ENCODE measurements at places on chromosomes 5 and 9. TPM values are rescaled to one million over a fixed set of nuclear protein-coding genes. Genes with fewer than 3 reads are reported as not detected.
A peak's percentile ranks its signal among the peaks of the same experiment; 100 is the strongest.

DNA sequence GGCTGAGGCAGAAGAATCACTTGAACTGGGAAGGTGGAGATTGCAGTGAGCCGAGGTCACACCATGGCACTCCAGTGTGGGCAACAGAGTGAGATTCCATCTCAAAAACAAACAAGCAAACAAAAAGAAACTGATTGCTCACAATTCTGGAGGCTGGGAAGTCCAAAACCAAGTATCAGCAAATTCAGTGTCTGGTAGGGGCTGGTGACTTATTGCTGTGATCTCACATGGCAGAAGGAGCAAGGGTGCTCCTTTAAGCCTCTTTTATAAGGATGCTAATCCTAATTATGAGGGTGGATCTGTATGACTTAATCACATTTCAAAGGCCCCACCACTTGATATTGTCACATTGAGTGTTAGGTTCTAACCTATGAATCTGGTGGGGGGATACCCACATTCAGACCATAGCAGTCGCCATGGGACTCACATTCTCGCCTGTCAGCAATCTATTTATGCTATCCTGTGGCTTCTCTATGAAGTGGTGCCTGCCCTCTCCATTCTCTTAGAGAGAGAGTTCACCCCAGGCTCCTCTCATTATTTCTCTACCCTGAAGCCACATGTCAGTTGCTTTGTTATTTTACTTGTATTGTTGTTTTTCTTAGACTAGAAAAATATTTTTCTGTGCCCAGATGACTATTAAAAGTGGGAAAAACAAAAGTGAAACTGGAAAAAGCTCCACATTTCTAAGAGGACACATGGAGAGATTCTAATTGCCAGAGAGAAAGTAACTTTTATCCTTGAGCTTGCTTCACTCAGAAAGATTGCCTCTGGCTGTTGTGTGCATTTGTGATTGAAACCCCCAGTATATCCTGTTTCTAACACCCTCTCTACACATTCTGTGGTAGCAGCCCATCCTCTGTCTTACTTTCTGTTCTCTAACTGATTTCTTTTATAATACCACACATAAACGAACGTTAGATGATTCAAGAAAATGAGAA is 18.8 kb upstream of the PRLR start:
- H3K27me3 ChIP-seq: no peaks in the 10 kb centered on the region
- peak; percentile 8 for DNase-seq
- H3K4me3 ChIP-seq: peak overlapping the region; percentile 39
- H3K27ac ChIP-seq: no peak overlapping the region
- H3K4me1 ChIP-seq: no peaks in the 10 kb centered on the region

GRCh38 chr9:114030364-114030763 is 47.7 kb downstream of the AMBP start:
- H3K27me3 ChIP-seq: no peaks in the 10 kb centered on the region
- H3K27ac ChIP-seq: no peak overlapping the region
- H3K4me1 ChIP-seq: no peaks in the 10 kb centered on the region

- H3K4me3 ChIP-seq: no peak overlapping the region
- no peak for DNase-seq
- no peaks in the 10 kb centered on the region for H3K27me3 ChIP-seq
- H3K36me3 ChIP-seq: no peaks in the 10 kb centered on the region
- H3K27ac ChIP-seq: no peak overlapping the region
Measured at GRCh38 chr9:20391208-20391607, 231.1 kb downstream of the MLLT3 start.

DNA sequence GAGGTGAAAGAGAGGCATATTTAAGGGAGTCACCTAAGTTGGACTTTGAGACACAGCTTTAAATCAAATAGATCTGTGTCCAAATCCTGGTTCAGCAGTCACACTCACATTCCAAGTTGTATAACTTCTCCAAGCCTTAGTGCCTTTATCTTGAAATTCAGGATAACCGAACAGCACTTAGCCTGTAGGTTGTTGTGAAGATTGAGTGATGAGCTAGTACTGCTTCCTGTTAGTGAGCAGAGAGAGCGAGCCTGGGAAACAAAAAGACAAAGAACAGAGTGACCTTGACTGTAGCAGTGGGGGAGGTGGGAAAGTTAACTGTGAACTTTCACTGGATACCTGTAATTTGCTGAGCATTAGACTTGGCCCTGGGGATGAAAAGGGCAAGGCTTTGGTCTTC is 22.4 kb downstream of the MAML1 start:
- no peak overlapping the region for H3K27ac ChIP-seq
- no peak for DNase-seq
- H3K27me3 ChIP-seq: no peaks in the 10 kb centered on the region
- H3K4me1 ChIP-seq: peaks cover 6% of the 10 kb centered on the region
- no peak overlapping the region for H3K4me3 ChIP-seq
- H3K36me3 ChIP-seq: peaks cover 3% of the 10 kb centered on the region

Gene PLAC8L1
- 0.27 TPM for polyA plus RNA-seq

Measured in IMR-90 (cell line).